Naive thymus-derived CD8-positive, alpha-beta T cell (primary cell): ENCODE measurements at places on chromosomes 16 and 17.

GRCh38 chr17:3827124-3827773, 18.8 kb downstream of the NCBP3 start:
- peak; percentile 73 for DNase-seq

GRCh38 chr17:60311186-60311585, 80.7 kb downstream of the USP32 start:
- no peak for DNase-seq

GRCh38 chr17:71286625-71287024, 834.2 kb upstream of the SOX9 start:
- no peak for DNase-seq

- no peak for DNase-seq
Observed at GRCh38 chr17:79644617-79645016, 33.8 kb upstream of the RBFOX3 start.

DNA sequence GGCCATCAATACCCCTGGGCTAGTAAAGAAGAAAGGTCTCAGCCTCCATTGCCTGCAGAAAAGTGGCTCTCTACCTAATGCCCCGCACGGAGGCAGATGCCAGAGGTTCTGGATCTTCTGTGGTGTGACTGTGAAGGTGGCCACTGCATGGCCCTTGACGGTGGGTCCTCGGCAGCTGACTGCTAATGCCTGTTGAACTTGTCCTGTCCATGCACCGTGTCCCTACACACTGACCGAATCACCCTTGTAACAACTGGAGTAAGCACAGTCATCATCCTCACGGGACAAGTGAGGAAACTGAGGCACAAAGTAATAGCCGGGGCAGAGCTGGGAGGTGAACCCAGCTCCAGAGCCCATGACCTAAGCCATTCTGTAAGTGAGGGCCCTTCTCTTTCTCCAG, 48.8 kb downstream of the MYH11 start:
- DNase-seq = no peak

- no peak for DNase-seq
Observed at GRCh38 chr16:73068541-73069401, 20.8 kb upstream of the ZFHX3 start.

DNA sequence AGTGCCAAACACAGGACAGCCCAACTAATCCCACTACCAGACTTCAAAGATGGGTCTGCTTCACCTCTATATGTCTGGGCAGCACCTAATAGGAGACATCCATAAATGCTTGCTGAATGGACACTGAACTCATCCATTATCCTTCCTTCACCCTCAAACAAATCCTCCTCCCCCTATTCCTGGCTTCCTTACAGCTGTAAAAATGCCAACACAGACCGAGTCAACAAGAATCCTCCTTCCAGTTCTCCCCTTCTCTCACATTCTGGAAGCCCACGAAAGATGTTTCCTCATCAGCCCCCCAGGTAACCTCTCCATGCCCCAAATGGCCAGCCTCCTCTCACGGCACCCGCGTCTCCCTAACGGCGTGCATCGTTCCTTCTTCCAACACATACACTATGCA, 12.3 kb downstream of the PELP1 start:
- no peak for DNase-seq

DNA sequence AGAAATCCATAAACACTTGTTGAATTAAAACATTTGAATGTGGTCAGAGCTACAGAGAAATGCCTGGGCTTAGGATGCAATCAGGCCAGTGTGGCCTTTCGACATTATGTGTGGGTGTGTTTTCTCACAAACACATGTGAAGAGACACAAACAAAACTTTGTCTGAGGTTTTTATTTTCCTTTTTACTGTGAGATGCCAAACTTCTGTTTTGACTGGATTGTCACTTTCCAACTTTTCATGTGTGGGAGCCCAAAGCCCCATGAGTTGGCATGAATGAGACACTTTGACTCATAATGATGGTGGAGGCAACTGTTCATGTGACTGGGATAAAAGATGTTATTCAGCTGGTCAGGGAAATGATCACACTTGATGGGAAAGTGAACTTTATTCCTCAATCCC, 71.9 kb upstream of the GAS7 start:
- no peak for DNase-seq

DNA sequence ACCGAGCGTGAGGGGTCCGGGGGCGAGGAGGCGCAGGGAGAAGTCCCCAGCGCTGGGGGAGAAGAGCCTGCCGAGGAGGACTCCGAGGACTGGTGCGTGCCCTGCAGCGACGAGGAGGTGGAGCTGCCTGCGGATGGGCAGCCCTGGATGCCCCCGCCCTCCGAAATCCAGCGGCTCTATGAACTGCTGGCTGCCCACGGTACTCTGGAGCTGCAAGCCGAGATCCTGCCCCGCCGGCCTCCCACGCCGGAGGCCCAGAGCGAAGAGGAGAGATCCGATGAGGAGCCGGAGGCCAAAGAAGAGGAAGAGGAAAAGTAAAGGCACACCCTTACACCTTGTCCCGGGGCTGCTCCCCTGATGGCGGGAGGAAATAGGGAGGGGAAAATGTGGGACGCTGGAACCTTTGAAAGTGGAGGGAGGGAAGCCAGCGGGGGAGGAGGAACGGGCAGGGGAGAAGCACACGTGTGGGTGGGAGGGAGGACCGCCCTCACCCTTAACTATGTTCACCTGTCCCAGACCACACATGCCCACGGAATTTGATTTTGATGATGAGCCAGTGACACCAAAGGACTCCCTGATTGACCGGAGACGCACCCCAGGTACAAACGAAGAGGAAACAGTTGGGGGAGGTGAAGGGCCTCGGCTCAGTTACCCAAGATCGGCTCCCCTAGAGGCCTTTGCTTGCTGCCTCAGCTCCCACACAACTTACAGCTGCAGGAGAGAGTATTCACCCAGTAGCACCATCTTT, 916 bp downstream of the PAGR1 start:
- peak; percentile 49 for DNase-seq

- no peak for DNase-seq
Observed at GRCh38 chr17:50731575-50732460, 12.4 kb downstream of the LUC7L3 start.

DNA sequence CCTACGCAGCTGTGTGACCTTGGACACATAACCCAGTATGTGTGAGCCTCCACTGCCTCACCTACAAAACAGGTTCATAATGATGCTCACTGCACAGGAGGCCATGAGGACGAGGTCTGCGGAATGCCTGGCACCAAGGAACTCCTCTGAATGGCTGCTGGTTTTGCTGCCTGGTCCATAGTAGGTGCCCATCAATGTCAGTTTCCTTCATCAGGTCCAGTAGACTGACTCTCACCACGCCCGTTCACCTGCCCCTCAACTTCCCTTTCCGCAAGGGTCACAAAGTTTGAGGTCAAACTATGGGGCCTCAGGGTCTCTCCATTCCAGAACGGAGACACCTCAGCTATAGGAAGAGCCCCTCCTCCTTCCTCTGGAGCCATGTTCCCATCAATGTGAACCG, 8.8 kb downstream of the PNMT start:
- no peak for DNase-seq

DNA sequence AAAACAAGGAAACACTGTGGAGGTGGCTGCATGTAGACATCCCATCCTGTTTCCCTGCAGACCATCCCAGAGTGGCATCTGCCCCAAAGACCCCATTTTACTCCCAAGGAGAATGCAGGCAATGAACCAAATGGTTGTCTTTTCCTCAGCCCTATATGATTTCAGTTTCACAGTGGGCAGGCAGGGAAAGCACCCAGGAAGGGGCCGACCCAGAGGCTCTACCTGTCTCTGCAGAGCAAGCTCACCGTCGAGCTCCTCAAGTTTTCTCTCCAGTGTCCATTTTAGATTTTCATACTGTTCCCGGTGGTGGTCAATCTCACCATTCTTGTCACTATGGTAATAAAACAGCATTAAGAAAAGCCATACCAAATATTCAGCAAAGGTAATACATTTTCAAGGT, 14.6 kb downstream of the CCDC57 start:
- DNase-seq = no peak

- no peak for DNase-seq
Observed at GRCh38 chr16:23868136-23868535, 32.4 kb downstream of the PRKCB start.

- DNase-seq = no peak
Observed at GRCh38 chr17:70752966-70753467, 583.7 kb downstream of the KCNJ2 start.

GRCh38 chr17:28247671-28248555, 71.1 kb upstream of the TMEM97 start:
- DNase-seq = no peak

- DNase-seq = no peak
Observed at GRCh38 chr17:45230787-45231480, 9.2 kb downstream of the FMNL1 start.

DNA sequence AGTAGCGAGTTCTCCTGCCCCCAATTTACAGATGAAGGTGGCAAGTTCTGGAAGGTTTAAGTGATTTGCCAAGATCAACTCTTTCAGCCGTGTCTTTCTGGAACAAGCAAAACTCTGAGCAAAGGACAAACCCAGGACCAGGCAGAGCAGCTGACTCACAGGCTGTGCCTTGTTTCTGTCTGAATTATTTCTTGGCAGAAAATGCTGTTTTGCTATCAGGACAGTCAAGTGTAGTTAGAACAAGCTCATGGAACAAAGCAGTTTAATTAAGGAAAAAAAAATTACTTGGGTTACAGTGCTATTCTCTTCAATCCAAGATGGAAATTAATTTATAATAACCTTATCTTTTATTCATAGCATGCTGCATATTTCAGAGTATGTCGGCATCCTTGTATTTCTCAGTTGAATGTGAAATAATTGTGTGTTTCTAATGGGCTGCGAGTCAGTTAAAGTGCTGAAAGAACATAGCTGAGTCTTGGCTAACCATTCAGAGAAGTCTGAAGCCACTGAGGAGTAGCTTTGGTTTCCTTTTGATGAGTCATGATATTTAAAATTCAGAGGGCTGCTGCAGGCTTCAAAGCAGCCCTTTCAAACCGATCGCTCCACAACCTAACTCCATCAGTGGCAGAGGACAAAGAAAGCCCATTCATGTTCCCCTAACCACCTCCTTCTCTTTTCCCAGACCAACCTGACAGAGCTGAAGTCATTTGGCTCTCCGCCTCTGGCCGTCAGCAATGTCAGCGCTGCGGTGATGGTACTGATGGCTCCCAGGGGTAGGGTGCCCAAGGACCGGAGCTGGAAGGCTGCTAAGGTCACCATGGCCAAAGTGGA, 143.7 kb downstream of the ZNF18 start:
- DNase-seq = no peak

DNA sequence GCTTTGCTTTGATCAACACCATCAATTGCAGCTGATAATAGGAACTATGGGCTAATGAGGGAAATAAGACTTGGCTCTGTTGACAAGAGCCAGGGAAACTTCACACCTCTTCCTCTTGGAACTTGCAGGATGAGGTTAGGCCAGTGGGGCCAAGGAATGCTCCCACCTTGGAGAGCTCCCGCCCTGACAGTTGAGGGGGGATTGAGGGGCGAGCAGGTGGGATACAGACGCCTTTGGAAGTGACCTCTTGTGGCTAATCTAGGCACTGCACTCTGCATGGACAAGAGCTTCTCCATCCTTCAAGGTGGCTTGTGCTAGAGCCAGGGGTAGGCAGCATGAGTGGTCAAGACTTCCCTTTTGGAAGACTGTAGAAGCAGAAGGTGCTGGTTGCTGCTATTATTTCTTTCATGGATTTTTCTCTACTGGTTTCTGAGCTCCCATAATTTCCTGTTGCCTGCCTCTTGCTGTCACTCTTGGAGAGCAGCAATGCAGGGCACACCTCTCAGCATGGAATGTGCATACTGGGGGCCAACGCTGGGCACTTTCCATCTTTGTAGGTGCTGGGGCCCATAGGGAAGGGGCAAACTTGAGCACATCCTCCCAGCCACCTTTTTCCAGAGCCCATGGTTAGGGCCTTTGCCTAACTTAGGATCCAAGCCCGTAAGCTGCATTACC, 2.3 kb upstream of the PHF12 start:
- DNase-seq = peak; percentile 43

- DNase-seq = no peak
Observed at GRCh38 chr16:4053301-4053845, 62.9 kb downstream of the ADCY9 start.
